ENCODE measurements at places on chromosomes 7 and 10.
A peak's percentile ranks its signal among the peaks of the same experiment; 100 is the strongest.

DNA sequence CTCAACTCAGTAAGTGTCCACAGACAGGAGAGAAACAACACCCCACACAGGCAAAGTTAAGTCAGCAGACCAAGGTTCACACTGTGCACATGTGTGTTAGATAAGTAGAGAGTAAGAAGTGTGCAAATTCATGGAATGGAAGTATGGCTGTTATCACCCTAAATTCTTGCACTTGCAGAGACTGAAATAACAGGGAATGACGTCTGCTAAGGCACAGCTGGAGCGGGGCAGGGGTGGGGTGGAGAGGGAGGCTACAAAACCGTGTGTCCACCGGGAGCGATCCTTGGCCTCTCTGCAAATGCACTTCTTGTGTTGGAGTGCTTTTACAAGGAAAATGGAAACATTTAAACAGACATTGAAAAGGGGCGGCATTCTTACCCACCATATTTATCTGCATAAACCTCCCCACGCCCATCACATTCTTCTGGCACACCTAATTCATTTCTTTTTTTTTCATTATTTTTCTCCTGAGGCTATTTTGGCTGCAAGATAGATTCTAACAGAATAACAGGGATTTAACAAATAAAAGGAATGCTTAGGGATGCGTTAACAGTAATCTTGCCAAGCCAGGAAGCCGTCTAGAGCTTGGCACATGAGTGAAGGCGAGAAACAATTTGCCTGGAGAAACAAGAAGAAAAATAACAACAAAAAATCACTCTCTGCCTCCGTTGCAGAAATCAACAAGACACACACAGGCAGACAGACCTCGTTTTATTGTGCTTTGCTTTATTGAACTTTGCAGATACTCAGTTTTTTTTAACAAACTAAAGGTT lies 30.1 kb downstream of the TNS3 start:
- no peak for DNase-seq

- DNase-seq, result no peak
These were observed 83.5 kb downstream of the SEMA3D start for GRCh38 chr7:85103357-85103756.

- DNase-seq, result no peak
These were observed 39.1 kb downstream of the GOLGA7B start for GRCh38 chr10:97888641-97889262.

DNA sequence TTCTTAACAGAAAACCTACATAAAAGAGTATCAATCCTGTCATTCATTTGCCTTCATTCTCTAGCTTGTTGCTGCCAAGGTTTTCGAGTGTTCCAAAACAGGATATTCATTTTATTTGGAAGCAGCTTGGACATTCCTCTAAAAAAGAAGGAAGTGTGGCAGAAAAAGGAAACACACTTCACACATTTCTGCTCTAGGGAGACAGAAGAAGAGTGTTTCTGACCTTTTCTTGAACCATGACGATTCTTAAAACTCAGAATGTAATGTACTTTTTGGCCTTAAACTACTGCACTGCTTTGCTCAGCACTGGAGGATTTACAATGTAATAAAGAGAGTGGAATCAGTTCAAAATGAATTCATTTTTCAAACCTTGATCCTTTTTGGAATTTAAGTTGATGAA lies 81.3 kb downstream of the SEMA3A start:
- DNase-seq, result no peak

DNA sequence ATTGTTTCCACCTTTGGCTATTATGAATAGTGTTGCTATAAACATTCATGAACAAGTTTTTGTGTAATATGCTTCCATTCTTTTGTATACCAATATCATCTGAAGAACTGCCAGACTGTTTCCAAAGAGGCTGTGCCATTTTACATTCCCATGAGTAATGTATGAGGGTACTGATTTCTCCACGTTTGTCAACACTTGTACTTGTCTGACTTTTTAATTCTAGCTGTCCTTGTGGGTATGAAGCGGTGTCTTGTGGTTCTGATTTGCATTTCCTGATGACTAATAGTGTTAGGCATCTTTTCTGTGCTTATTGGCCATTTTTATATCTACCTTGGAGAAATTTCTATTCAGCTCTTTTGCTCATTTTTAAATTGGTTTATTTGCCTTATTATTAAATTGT lies 52.8 kb downstream of the LSMEM1 start:
- DNase-seq, result no peak

GRCh38 chr7:111953611-111954010 lies 252.6 kb downstream of the DOCK4 start:
- no peak for DNase-seq

GRCh38 chr10:131024259-131025131 lies 287.0 kb downstream of the TCERG1L start:
- DNase-seq, result no peak

DNA sequence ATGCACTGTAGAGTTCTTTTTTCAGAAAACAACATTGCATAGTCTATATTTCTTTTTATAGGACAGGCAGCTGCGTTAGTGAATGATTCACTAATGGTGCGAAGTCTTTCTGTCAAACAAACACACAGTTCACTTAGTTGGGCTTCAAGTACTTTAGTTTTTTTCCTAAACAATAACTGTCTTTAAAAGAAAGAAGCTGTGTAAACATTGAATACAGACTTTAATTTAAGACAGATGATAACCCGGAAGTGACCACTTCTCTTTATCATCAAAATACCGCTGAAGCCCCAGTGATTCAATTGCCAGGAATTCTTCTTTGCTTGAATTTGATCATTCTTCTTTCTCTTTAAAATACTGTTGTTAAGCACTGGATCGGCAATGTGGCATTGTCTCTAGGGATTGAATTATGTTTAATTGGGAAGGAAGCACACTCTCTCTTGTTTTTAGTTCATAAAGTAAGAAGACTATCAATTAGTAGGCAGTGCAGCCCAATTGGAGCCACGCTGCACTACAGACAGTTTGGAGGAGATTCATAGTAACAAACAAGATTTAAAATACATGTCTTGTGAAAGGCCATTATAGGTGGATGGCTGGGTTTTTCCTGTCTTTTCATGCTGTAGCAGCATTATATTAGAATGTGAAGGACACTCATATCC lies 30.4 kb downstream of the CNTNAP2 start:
- DNase-seq, result no peak

DNA sequence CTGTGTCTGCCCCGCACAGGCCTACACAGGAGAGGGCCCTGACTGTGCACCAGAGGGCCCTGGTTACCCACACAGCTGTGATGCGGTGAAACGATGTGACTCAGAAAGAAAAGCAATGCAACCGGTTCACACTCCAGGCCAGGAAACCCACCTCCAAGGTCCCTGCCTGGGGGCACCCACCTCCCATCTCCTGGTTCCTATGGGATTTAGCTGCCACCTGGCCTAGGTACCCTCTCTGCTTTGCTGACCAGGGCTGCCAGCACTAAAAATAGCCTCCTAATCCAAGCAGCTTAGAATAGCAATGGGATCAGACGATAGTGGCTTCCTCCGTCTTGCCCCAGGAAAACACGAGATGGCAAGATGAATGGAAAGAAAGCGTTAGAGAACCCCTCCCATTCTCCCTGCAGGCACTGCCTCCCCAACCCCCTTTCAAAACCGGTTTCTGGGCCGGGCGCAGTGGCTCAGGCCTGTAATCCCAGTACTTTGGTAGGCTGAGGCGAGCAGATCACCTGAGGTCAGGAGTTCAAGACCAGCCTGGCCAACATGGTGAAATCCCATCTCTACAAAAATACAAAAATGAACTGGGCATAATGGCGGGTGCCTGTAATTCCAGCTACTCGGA lies 12.4 kb downstream of the RBP3 start:
- DNase-seq, result no peak

DNA sequence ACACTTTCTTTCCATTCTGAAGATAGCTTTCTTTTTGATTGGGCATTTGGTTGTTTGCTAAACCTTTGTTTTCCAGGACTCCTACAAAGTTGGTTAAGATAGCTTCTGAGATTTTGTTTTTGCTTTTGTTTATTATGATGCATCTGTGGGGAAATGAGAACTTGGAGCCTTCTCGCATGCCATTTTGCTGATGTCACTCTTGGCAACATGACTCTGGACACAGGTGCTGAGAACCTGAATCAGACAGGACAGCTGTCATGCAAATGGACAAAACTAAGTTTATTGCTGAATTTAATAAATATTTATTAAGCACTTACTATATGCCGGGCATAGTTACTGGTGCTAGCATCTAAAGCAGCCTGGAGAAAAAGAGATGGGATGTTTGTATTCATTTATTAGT lies 274.1 kb downstream of the ZEB1 start:
- no peak for DNase-seq

DNA sequence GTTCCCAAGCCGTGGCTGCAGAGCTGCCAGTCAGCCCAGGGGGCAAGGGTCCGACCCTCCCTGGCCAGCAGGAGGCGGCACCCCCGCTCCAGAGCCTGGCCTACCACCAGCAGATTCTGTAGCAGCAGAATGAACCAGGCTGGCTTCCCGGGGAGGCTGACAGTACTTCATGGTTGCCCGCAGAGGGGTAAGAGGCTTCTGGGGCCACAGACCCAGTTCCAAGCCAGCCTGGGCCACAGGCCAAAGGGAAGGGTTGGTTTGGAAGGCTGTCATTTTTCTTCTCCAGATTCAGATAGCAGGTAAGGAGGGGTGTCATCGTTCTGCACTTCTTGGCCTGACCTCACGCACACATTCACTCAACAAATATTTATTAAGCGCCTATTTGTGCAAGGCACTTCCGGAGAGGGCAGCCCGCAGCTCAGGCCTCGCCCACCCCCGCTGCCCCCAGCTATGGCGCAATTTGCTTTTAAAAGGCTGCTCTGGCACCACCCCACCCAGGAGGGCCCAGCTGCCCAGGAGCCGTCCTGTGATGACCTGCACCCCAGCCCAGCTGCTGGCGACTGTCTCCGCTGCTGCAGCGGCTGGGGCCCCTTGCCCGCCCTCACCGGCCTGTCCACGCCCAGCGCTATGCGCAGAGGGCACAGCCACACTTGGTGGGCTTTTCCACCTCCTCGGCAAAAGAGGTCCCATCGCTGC lies 168.5 kb downstream of the LCOR start:
- DNase-seq, result peak; percentile 54

- DNase-seq, result no peak
These were observed 321.7 kb upstream of the LRGUK start for GRCh38 chr7:133805426-133805825.

DNA sequence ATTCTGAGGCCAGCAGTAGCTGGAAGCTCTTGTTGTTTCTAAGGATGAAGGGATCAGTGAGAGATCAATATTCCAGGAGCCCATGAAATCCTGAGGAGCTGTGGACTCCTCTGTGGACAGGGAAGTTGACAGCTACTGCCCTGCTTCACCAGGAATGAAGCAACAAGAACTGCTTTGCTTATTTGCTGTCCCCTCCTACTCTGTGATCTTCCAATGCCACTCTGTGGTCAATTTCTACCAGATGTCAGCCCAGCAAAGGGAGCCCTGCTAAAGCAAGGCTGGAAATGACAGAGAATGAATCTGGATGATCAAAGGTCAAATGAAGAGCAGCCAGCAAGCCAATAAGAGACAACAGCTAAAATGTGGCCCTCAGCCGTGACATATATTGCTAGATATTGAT lies 227.5 kb upstream of the CHRM2 start:
- DNase-seq, result no peak

DNA sequence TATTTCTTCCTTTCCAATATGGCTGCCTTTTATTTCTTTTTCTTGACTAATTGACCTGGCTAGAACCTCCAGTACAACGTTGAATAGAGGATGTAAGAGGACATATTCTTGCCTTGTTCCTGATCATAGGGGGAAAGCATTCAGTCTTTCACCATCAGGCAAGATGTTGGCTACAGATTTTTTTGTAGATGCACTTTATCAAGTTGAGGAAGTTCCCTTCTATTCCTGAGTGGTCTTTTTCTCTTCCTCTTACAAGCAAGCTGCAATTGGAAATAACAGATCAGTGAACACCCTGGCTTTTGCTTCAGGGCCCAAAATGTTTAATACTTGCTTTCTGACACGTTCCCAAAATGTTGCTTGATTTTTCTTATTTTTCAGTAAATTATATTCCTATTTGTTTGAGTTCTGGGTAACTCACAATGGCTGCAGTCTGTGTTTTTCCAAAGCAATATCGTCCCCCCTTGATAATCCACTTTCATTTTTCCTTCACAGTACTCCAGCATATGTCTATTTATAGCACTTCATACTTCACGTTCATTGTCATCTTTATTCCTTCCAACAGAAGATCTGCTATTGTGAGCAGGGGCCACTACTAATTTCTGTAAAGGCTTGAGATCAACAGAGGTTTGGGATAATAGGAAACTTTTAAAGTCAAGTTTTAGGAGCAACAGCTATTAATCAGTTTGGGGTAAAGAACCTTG lies 11.7 kb downstream of the CPEB3 start:
- no peak for DNase-seq

DNA sequence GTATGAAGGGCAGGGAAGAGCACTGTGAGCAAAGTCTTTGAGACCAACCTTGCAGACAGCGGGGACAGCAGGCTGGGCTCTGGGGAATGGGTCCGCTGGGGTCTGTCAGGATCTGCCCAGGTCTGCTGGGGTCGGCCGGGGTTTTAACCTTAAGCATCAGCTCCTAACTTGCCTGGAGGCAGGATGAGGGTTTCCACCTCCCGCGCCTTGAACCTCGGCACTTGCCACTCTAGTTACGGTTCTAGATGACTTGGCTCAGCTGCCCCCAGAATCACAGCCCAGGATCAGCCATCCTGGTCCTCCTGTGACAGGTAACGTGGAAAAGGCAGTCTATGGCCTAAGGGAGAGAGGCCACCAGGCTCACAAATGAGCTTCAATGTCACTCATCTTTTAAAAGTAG lies 50.4 kb upstream of the CACUL1 start:
- DNase-seq, result no peak

DNA sequence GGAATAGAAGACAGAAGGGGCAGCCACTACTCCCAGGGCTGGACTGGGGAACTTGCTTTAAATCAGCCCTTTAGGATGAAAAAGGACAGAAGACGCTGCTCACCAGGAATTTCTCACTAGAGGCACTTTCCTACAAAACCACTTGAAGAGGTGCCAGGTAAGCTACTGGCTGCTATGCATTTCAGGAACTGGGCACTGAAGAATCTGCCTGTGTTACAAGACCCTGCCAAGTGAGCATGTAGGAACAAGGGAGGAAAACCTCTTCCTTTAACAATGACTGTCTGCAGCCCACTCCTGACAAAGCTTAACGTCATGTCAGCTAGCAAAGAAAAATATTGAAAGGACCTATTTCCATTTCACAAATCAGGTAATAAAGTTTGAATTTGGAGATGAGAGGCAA lies 5.8 kb upstream of the AGMO start:
- DNase-seq, result no peak

GRCh38 chr7:74501298-74501697 lies 47.6 kb downstream of the GTF2IRD1 start:
- no peak for DNase-seq

Data from WTC11 (cell line).